ENCODE measurements at places on chromosomes 2 and 18.

GRCh38 chr2:58157754-58158153 lies 83.4 kb downstream of the FANCL start:
- DNase-seq, result no peak

DNA sequence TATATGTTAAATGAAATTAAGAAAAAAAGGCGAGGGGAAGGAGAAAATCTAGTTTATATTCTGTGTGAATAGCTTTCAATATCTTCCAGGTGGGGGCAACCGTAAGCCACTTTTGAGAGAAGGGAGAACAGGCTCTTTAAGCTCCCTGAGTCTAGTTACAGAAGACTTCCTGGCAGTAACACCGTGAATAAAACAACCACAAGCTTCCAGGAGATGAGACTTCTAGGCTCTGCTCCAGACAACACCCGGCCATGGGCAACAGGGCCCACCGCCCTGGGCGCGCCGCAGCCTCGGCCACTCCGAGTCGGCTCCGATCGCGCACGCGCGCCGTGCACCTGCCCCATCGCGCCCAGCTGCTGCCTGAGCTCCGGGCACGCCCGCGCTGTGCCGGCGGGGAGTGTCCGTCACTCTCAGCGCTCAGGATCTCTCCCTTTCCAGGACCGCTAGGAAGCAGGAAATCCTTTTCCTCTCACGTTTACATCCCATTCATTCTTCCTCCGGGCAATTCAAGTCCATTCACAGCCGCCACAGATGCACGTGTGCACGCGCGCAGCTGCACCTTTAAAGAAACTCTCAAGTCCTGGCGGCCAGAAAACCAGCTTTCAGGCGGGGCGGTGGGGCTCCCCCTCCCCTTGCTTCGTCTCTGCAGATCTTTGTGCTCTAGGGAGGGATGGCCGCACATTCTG lies 19.4 kb upstream of the PAX3 start:
- DNase-seq, result peak; percentile 81

DNA sequence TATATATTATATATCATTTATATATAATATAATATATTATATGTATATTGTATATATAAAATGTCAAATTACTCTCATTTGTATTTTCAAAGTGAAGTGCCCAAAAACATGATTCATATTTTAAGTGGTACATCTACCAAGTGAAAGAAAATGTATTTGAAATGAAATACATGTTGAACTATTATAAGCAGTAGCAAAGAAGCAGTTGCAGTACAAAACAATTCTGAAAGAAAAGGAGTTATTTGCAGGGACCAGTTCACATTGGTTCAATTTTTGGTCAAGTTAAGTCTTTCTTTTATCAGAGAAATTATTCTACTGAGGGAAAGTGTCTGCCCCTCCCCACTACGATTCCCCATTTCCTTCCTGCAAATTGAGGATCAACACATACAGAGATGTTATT lies 51.9 kb downstream of the APLF start:
- DNase-seq, result no peak

GRCh38 chr2:96866586-96866985 lies 3.3 kb downstream of the SEMA4C start:
- DNase-seq, result peak; percentile 31

DNA sequence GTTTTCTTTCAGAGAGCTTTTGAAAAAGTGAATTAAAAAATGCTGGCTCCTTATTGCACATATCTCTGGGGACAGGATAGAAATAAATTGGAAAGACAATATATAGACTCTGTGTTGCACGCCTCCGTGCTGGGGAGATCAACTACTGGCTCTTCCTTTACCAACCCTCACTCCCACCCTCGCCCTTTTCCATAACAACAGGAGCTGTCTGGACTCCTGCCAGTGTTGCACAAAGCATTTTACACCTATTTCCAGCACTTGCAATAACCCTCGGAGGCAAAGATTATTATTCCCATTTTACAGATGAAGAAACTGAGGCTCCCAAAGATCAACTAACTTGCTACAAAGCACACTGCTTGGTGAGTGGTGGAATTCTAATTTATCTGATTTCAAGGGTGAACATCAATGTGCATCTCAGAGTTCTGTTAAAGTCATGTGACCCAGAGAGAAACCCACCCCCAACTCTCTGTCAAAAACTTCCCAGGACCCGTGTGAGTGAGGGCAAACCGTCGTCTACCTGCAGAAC lies 4.2 kb downstream of the CREG2 start:
- no peak for DNase-seq

GRCh38 chr2:166934817-166935216 lies 46.5 kb downstream of the XIRP2 start:
- no peak for DNase-seq

DNA sequence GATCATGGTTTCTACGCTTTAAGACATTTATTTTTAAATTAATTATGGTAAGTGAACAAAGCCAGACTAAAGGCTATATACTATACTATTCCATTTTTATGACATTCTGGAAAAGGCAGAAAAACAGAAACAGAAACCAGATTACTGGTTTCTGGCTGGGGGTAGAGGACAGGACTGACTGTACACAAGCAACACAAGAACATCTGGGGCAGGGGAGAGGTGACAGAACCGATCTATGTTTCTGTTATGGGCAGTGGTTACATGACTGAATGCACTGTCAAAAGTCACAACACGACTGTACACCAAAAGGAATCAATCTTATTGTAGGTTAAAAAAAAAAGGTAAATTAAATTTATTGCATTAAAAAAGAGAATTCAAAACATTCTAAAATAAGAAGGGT lies 64.7 kb downstream of the PTPN2 start:
- DNase-seq, result no peak

DNA sequence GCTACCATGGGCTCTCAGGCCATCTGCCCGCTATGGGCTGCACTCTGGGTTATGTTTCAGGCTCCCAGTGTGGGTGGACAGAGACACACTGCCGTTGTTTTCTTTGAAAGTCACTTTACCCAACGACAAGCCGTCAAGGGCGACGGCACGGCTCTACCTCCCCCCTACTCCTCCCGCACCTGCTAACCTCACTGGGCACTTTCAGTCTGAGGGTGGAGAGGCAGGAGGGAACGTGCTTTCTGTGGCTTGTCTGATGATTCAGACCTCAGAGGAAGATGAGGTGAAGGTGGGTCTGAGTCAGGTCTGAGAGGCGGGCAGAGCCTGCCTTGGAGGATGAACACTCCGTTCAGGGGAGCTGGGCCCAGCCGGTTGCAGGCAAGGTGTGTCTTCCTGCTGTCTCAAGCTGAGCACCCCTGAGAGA lies 147.6 kb upstream of the HDAC4 start:
- DNase-seq, result no peak

DNA sequence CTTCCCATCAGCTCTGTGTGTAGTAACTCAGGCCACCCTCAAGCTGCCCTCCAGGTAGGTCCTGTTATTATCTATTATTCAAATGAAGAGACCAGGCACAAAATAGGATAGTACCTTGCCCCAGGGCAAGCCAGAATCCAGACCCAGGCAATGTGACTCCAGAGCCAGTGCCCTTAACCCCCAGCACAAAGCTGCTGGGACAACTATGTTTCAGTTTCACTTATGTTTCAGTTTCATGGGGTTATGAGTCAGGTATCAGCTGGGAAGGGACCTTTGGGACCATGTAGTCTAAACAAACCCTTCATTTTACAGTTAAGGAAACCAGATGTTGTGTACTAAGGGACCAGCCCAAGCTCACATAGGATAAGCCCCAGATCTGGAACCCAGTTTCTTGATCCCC lies 10.0 kb downstream of the HK2 start:
- no peak for DNase-seq

GRCh38 chr2:20611077-20611843 lies 39.6 kb downstream of the HS1BP3 start:
- DNase-seq, result no peak

GRCh38 chr2:207777124-207777523 lies 7.4 kb upstream of the FZD5 start:
- DNase-seq, result no peak

GRCh38 chr2:81767187-81767912 lies 1462.8 kb upstream of the LRRTM1 start:
- DNase-seq, result no peak

DNA sequence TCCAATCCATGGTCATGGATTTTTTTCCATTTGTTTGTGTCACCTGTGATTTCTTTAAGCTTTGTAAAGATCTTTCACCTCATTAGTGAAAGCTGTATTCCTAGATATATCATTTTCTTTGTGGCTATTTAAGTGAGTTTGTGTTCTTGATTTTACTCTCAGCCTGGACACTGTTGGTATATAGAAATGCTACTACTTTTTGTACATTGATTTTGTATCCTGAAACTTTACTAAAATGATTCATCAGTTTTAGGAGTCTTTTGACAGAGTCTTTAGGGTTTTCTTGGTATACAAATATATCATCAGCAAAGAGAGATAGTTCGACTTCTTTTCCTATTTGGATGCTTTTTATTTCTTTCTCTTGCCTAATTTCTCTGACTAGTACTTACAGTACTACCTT lies 12.3 kb downstream of the GKN2 start:
- DNase-seq, result no peak

Data from AML-193 (cell line).